Hippocampal formation (tissue), 2 donors: ENCODE measurements at places on chromosomes 3 and 15.

DNA sequence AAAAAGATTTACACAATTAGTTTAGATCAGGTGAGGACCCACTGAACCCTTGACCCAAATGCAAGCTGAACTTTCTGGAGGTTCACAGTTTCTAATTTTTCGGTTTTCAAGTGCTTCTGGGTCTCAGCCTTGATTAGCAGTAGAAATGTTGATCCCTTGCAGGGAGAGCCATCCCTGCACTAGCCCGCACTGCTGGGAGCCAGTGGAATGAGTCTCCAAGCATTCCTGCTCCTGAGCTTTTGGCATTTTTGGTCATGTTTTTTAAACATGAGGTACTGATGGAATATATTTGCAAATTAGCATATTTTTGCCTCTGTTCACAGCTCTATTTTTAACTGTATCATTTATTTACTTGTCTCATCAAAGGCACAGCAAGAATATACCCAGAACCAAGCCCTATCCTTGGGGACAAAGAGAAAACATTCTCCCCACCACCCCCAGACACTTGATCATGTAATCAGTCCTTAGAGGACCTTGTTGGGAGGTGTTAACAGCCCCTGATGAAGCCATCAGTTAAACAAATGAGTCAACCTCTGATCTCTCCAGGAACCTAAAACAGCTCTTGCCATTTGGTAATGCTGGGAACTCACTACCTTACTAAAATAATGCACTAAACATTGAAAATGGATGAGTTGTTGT lies 119.0 kb upstream of the CTDSPL start:
- DNase-seq = no peak

DNA sequence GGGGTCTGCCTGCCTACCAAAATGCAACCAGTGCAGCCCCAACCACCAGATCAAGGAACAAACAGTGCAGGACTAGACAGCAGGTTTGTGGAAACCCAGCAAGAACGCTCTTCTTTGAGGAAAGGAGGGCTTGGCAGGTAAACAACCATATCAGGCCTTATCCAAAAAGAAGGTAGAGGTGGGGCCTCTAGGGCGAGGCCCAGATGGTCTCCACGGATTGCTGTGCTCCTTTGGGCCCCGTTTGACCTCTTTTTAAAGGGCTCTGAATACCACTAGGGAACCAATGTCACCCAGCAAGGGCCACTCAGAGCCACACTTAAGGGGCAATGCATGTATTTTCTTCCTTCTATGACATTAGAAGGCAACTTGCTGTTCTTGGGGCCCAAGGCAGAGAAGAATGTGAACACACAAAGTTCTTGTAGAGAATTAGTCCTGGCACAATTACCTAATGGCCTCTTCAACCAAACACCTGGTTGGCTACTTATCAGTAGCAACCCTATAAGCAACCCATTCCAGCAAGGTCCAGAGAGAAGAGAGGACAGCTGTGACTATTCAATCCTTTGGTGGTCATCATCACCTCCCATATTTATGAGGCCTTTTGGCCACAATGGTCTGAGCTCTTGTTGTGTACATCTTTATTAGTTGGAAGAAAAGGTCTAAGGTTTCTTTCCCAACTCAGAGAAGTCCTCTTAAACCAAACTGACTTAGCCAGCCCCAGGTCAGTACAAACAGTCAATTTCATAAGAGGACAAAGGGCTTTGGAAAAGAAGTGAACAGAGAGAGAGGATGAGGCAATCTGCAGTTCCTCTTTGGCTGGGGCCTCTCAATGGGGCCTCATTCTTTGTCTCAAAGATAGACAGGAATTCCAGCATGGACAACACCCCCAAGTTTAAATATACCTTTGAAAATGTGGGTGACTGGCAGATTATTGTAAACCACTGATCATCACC lies 36.0 kb downstream of the FOXP1 start:
- DNase-seq = no peak

DNA sequence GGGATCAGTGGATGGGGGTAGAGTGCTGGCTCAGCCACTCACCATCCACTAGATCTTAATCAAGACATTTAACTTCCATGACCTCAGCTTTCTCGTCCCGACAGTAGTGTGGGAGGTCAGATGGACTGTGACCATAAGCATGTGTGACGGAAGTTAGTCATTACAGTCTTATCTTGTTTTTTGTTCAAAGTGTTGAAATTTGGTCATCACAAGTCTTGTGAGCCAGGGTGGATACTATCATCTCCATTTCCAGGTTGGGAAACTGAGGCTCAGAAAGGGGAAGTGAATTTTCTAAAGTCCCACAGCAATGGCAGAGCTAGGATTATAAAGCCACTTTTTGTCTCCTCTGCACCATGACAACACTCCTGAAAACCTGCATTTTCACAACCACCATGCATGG lies 32.0 kb upstream of the ITGA11 start:
- no peak for DNase-seq

DNA sequence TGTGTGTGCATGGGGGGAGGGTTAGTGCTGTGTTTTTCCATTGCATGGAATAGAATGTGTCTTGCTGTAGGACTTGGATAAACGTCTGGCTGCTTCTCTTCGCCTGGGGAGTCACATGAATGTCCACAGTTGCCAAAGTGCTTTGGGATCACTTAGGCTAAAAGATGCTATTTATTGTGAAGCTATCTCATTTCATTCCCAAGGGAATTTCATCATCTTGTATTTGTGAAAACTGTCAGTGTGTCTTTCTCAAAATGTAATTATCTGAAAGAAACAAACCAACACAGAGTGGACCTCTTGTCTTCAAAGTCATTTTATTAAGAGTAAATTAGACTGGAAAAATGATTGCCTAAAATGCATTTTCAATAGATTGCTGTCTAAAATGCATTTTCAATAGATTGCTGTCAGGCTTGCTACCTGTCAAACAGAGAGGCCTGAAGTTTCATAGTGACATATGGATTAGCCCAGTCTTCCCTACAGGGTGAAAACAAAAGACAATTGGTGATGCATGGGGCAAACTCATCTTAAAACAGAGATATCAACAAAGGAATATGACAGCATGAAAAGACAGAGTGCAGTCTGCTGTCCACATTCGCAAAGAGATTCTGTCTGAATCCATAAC lies 117.1 kb upstream of the GOLIM4 start:
- DNase-seq = no peak

DNA sequence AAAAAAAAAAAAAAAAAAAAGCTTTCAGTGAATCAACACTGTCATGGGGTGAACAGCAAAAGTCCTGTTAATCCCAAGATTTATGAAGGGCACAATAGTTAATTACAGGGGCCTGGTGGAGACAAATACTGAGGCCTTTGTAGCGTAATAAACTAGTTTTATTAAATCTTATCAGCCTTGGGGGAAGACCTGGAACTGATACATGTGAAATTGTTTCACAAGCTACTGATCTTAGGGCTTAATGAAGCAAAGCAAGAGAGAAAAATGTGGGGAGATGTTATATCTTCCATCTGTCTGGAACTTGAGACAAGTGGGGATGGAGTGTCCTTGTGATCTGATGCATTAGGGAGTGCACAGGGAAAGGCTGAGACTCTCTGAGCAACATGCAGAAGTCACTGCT lies 47.9 kb upstream of the OSBPL11 start:
- DNase-seq = no peak

DNA sequence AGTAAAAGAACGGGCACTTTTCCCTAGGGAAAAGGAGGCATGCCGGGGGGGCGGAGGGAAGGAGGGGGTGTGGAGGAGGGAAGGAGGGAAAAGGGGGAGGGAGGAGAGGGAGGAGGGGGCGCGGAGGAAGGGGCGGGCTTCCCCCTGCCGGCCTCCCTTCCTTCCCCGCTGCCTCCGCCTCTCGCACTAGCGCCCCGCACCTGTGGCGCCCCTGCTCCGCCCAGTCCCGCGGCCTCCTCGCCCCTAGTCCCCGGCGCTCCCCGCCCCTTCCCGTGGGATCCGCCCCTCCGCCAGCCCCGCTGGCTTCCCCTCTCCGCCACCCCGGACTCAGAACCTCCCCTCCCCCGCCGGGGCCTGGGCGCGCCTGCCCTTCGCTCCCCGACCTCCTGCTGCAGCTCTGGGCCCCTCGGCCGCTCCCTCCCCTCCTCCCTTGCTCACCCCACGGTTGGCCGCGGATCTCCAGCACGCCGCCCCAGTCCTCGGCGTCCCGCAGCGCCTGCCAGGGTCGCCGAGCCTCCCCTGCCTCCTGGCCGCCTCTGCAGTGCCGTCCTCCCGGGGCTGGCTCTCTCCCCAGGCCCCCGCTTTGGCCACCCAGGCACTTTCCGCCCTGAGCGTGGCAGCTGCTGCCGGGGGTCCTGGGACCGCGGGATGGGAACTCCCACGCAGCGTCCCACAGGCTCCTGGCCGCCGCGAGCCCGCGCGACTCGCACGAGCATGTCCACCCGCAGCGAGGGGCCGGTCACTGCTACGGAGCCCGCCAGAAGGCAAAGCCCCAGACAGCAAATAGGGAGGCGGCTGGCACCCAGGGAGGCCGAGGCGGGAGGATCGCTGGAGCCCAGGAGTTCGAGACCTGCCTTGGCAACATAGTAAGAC lies 147.4 kb downstream of the TJP1 start:
- DNase-seq = no peak

- DNase-seq = no peak
Measured at GRCh38 chr15:78063217-78063616, 14.3 kb downstream of the TBC1D2B start.

- no peak for DNase-seq
Measured at GRCh38 chr15:26391567-26392194, 381.2 kb downstream of the GABRB3 start.

DNA sequence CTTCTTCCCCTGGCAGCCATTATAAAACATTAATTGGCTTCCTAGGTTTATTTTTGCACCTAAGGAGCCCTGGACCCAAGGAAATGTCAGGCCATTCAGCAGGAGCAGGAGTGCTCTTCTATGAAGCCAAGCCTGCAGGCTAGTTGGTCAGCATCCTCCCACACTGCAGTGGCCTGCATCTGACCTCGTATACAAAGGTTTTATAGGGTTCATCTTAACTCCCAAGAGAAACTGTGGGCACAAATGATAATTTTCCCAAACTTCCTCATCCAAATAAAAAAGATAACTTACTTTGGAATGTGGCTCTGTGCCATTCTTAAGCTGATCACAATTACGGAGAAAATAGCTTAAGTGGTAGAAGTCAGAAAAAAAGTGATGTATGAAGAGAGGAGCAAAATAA lies 19.4 kb downstream of the PLSCR1 start:
- no peak for DNase-seq

- no peak for DNase-seq
Measured at GRCh38 chr3:128749035-128749434, 23.1 kb downstream of the RAB7A start.

DNA sequence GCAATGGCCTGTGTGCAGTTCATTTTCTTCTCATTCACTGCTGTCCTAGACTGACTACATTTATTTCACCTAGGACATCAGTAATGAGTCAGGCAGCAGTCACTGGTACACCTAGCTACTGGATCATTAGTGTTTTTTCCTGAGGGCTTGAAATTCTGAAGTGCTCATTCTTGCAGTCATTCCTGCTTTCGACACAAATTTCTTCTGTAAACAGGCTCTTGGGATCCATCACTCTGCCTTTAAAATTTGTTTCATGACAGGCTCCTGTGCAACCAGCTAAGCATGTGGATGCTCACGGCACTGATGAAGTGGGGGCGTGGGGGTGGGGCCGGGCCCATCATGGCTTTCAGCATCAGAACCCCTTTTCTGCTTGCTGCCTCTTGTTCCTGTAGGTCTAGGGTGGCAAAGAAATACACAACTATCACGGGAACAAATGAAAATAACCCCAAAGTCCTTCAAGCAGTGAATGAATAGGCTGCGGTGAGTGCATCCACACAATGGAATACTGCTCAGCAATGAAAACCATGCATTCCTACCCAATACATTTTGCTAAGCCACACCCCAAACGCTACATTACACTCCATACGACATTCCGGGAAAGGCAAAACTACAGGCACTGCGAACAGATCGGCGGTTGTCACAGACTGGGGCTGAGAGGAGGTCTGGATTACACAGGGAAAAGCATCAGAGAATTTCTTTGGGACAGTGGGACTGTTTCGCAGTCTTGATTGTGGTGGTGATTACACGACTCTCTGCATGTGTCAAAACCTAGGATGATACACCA lies 9.3 kb upstream of the MELTF start:
- no peak for DNase-seq

DNA sequence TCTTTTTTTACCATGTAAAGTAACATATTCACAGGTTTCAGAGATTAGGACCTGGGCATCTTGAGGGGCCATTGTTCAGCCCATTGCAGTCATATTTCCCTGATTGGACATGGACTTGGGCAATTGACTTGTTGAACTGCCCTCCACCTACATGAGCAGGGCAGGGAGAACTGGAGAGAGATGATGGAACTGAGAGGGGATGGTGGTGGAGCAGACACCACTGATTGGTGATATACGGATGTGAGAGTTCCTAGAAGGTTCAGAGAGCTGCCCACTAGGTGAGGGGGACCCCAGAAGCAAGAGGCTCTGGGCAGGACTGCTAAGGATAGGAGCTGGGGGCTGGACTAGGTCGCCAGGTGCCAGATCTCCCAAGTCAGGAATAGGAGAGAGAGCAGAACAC lies 37.8 kb upstream of the SIAH2 start:
- DNase-seq = no peak

- DNase-seq = no peak
Measured at GRCh38 chr15:66635817-66636216, 66.2 kb upstream of the SMAD6 start.

GRCh38 chr3:188469228-188469885 lies 315.4 kb downstream of the LPP start:
- DNase-seq = no peak

DNA sequence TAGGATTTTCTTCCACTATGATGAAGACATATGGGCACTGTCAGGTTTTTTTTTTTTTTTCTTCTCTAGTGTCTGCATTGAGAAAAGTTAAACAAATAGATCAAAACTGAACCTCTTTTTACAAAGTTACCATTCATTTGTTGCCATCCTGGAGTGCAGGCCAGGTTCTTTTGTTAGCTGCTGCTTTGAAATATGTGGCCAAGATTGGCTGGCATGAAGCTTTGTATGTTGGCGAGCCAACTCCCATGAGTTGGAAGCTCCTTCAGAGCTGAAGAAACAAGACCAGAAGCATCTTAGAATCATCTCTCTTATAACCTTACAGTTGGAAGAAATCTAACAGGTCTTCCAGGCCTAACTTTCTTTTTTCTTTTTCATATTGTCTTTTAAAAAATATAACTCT lies 346.5 kb downstream of the THSD4 start:
- no peak for DNase-seq

DNA sequence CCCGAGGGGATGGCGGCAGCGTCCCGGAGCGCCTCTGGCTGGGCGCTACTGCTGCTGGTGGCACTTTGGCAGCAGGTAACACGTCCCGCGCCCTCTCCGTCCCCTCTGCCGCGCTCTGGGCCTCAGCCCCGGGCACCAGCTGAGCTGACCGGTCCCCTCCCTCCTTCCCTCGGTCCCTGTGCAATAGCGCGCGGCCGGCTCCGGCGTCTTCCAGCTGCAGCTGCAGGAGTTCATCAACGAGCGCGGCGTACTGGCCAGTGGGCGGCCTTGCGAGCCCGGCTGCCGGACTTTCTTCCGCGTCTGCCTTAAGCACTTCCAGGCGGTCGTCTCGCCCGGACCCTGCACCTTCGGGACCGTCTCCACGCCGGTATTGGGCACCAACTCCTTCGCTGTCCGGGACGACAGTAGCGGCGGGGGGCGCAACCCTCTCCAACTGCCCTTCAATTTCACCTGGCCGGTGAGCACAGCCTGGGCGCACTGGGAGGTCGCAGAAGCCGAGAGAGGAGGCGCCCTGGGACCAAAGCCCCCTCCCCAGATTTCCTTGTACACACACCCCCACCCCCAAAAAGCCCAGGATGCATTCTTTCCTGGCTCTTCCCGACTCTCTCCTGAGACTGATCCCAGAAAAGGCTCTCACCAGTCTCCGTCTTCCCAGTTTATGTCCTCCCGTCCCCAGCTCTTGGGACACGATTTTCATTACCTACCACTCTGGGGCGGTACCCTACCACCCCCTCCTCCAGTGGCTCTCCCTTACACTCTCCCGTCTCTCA lies 705 bp downstream of the DLL4 start:
- no peak for DNase-seq
